ENCODE measurements at places on chromosomes 11 and 22. TPM values are rescaled to one million over a fixed set of nuclear protein-coding genes. Genes with fewer than 3 reads are reported as not detected.

The TSPAN32 gene
- not detected for total RNA-seq

The RFPL1 gene
- total RNA-seq, result not detected

The POTEH gene
- not detected for total RNA-seq

The YAP1 gene
- 54.2 TPM for total RNA-seq

The PRMT3 gene
- total RNA-seq, result 18.3 TPM

The APOL5 gene
- not detected for total RNA-seq

The MIOX gene
- total RNA-seq, result not detected

The RRAS2 gene
- total RNA-seq, result 109 TPM

The SESN3 gene
- total RNA-seq, result 46.4 TPM

The CD81 gene
- 263 TPM for total RNA-seq

The OR5B21 gene
- not detected for total RNA-seq

The MRGPRF gene
- 0.10 TPM for total RNA-seq

The PRR33 gene
- total RNA-seq, result not detected

The CATSPER1 gene
- total RNA-seq, result 0.10 TPM

The LINC01488 gene
- total RNA-seq, result not detected

The RPS6KA4 gene
- 44.4 TPM for total RNA-seq

The NRIP3 gene
- 10.3 TPM for total RNA-seq

The SRRD gene
- total RNA-seq, result 26.2 TPM

The HBE1 gene
- total RNA-seq, result not detected

The APOBEC3A gene
- not detected for total RNA-seq

The VSIG10L2 gene
- not detected for total RNA-seq

The SPA17 gene
- total RNA-seq, result 8.6 TPM

The CECR2 gene
- 0.10 TPM for total RNA-seq

The UPK2 gene
- total RNA-seq, result not detected

The SORL1 gene
- total RNA-seq, result 0.19 TPM

The MAP4K2 gene
- total RNA-seq, result 66.3 TPM

The GAL3ST3 gene
- total RNA-seq, result 0.65 TPM

The QSER1 gene
- total RNA-seq, result 27.0 TPM

The CDC42BPG gene
- 0.33 TPM for total RNA-seq

The CTTN gene
- 328 TPM for total RNA-seq

The ZNF280A gene
- not detected for total RNA-seq

The KRTAP5-9 gene
- not detected for total RNA-seq

The PDGFD gene
- total RNA-seq, result 9.5 TPM

The CDC45 gene
- 26.5 TPM for total RNA-seq

The LDHAL6A gene
- total RNA-seq, result not detected

The LARGE1 gene
- 4.6 TPM for total RNA-seq

The DDI1 gene
- total RNA-seq, result not detected

The SLC35E4 gene
- total RNA-seq, result 22.6 TPM

The DNAJB7 gene
- under 0.01 TPM for total RNA-seq
